ENCODE measurements at places on chromosomes 7 and 10.

DNA sequence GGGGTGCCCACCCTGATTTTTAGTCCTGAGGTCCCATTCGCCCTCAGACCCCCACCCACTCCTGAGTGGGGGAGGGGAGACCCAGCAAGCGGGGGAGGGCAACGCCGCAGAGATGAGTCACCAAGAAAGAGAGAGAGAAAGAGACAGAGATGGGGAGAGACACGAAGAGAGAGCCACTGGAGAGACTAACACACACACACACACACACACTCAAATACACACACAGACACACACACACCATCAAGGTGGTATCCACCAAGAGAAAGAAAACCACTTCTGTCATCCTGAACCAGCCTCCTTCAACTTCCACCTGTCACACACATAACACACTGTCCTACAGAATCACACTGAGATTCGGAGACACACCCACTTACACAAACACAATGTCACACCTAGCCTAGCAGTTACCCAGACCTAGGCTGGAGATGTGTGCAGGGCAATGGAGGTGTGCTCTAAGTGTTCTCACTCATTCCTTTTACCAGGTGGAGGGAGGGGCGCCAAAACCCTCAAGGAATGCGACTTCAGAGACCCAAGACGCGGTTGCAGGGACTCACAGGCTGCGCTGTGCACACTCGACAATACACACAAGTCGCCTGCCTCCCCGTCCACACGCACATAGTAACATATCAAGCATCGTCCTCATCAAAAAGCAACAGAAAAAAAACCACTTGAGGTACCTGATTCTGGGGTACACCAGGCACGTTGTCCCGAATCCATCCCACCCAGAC, 3.9 kb upstream of the VGF start:
- DNase-seq = no peak

DNA sequence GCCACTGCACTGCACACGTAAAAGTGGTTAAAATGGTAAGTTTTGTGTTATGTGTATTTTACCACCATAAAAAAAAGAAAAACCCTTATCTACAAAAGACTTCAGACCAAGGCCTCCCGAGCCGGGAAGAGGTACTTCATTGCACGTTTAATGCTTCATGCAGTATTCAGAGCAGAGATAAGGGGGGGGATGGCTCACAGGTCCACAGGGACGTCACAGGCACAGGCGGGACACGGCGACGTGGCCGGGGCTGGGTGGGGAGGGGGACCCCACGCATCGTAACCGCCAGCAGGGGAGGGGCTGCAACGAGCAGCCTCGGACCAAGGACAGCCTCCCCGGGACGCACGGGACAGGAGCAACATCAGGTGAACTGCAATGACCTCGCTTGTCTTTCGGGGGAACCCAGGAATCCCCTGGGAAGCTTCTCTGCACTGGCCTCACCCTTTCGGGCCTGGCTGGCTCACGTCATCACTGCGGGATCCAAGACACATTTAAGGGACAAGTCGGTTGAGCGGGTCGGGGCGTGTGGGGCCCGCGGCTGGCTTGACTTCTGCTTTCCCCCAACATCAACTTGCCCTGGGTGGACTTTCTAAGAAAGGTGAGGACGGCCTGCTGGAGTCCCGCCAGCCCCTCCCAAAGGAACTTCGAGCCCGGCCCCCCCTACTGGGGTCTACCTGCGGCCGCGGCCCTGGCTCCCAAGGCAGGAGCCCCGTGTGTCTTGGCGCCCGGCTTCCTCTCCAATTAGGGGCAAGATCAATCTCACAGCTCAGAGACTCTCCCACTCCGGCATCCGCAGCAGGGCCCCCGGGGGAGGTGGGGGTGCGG, 29.6 kb upstream of the PDGFA start:
- no peak for DNase-seq

DNA sequence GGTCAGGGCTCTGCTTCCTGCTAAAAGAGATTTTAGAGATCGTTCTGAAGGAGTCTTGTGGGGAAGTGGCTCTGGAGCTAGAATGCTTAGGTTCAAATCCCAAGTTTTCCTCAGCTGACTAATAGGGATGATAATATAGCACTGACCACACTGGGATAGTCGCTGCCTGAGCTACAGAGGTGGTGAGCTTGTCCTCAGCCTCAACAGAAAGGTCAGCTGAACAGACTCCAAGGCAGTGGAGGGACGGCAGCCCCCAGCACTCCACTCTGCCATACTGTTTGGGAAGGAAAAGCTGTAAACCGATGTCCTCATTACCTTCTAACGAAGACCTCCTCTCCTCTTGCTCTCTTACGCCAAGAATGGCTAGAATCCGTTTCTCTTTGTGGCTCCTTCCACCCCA, 36.2 kb downstream of the KAT6B start:
- peak; percentile 15 for DNase-seq

DNA sequence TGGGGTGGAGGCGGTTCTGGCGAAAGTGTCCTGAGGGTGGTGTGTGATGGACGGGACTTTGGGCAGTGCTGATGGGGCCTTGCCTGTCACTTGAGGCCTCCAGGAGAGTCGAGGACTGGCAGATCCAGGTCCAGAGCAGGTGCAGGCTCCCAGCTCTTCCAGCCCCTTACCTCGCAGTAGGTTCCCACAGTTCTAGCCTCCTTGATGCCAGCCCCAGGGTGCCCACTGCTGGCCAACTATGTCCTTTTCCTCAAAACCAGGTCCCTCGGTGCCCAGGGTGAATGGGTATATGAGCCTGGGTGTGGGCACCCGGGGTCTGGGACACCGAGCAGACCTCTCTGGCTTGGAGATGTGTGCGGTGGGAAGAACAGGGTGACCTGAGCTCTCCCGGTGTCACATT, 8.3 kb downstream of the FAM20C start:
- no peak for DNase-seq

DNA sequence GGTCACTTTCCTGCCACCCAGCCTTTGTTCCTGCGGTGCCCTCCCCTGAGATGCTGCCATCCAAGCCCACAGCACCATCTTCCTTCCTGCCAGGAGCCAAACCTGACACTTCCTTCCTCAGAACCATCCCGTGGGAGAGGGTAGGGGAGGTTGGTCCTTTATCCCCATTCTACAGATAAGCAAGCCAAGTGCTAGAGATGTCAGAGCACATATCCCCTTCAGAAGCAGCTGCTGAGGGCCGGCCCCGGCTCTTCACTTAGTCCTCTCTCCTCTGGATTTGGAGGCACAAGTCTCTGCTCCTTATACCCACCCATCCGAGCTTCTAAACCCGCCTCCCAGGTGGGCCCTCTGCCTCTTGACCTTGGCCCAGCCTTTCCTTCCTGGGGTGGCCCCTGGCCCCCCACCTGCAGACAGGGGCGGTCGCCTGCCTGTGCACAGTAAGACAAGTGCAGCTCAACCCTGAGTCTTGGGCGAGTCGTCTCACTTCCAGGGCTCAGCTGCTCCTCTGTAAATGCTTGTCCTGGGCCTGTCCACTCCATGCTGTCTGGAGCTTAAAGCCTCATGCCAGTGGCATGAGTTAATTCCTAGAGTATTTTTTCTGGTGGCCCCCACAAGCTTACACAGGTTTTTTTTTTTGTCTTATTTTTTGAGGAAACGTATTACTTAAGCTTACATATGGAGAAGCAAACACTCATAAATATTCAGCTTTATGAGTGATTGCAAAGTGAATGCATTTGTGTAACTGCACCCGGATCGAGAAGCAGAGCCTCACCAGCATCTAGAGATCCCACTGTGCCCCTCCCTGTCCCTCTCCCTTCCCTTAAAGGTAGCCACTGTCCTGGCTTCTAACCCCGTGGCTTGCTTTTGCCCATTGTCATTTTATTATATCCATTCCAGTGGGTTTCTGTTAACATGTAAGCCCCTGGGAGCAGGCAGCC, 125.1 kb downstream of the CDH23 start:
- no peak for DNase-seq

- DNase-seq = peak; percentile 97
Observed at GRCh38 chr7:5574770-5575269, 151.2 kb upstream of the TNRC18 start.

DNA sequence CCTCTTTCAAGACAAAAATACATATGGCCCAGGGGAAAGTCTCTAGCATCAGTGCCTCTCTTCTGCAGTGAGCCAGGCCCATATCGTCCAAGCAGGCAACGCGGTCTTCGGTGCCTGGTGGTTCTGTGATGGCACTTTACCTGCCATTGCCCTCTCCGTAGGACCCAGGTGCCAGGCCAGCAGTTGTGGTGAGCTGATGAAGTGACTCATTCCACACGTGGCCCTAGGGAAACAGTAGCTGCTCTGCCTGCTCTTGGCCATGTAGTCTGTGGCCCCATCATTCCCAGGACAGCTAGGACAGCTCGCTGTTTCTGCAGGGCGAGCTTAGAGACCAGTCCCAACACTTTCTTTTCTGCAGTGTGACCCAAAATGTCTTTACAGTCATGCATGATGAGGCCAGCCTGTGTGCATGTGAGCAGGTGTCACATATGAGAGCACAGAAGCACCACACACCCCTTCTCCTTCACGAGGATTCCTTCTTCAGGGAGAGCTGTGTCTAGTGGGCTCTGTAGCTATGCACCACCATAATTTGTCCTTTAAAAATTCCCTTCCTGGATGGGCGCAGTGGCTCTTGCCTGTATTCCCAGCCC, 39.0 kb downstream of the SVIL start:
- DNase-seq = no peak

DNA sequence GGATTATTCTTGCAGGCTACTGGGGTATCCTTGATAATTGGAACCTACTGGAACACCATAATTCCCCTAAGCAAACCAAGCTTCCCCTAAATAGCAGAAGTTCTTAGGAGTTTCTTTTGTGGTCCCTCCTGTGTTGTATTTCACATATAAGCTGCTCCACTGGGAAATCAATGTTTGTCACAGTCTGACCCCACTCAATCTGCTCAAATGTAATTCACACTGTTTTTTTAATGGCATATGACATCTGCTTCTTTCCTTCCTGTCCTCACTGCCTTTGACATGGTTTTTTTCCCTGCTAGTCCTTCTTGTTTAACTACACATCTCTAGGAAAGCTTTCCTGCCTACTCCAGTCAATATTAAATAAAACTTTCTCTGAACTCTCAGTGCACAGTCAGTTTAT, 1.8 kb upstream of the PTPRZ1 start:
- no peak for DNase-seq

- no peak for DNase-seq
Observed at GRCh38 chr10:48333856-48334255, 27.4 kb downstream of the MAPK8 start.

DNA sequence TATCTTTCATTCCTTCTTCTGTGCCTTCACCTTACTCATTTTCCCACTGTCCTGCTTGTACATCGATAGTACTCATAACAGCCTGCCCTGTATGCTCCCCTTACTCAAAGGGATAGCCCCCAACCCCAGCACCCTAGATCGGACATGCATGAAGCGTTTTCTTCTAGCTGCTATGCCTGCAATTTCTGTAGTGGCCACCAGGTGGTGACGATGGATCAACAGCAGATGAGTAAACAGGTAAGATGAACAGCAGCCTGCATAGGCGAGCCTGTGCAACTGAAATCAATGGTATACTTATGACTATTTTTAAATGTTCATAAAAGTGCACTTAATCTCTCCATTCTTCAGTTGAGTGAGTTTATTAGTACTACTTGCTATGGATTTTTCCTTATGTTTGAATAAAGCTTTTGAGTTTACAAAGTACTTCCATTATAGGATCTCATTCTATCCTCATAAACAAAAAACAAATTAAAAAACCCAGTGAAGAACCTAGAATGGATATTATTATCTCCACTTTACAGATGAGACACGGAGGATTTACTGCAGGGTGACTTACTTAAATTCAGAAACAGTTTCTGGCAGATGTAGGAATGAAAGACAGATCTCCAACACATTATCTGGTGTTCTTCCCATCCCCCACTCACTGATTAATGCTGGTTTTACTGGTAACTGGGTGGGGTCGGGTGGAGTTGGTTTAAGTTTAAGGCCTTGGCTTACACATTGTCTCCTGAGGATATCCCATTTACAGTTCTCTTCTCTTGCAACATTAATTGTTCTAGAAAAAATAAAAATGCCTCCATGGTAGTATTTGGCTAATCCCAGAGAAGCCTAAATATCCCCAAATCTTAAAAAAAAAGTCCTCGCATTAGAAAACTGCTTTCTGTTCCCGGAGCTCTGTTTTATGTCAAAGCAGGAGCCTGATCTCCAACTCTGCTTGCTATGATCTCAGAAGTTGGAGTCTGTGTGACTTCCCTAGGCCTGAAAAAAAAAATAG, 222.1 kb downstream of the GLI3 start:
- DNase-seq = peak; percentile 65

- DNase-seq = peak; percentile 51
Observed at GRCh38 chr10:102118867-102119266, 1.3 kb downstream of the LDB1 start.

GRCh38 chr7:25118048-25118753, 6.9 kb downstream of the CYCS start:
- no peak for DNase-seq

- no peak for DNase-seq
Observed at GRCh38 chr7:130413201-130413600, 27.6 kb downstream of the CEP41 start.

DNA sequence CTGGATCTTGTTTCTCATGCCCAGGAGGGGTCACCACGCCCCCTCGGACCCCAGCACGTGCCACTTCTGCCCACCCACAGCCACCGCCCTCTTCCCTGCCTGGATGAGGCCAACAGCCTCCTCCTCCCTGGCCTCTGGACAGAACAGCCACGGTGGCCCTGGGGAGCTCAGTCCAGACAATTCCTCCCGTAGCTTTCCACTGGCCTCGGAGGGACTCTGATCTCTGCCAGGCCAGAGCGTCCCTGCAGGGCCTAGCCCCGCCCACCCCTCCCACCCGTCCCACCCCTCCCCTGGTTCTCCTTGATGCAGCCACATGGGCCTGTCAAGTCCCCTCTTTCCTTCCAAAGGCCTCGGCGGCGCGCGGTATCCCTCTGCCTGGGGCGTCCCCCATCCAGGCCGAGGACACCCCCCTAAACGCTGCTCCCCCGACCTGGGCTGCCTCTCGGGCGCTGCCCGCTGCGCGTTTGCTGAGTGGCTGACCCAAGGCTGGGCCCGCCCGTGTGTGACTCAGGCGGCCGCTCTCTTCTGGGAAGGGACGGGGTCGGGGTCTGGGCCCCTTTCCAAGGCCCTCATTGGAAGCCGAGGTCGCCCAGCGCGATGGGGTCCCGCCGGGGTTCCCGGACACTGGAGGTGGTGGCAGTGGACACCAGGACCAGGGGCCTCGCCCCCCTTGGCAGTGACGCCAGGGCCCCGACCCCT, 557 bp downstream of the TMEM120A start:
- peak; percentile 81 for DNase-seq

- no peak for DNase-seq
Observed at GRCh38 chr7:105267244-105267643, 121.5 kb downstream of the SRPK2 start.

Data from ELF-1 (cell line).